ENCODE measurements at places on chromosomes 7 and 10.

- no peak for DNase-seq
Measured at GRCh38 chr10:117131376-117132327, 6.4 kb downstream of the VAX1 start.

DNA sequence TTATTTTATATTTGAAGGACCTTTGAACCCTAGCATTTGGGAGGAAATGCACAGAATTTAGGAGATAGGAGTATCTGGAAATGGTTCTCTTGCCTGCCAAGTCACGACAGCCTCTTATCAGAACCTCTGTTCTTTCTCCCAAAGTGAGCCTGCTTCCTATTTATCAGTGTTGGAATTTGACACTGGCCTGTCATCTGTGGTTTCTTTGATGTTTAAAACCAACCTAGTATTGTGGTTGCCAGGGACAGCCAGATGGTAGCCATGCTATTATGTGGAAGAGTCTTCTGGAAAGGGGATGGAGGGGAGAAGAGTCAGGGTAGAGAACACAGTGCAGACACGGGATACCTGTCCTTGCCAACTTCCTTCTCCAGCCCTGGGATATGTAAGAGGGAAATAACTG lies 21.1 kb downstream of the ZNF282 start:
- DNase-seq, result no peak

GRCh38 chr7:151240942-151241754 lies 7.3 kb downstream of the SMARCD3 start:
- DNase-seq, result no peak

GRCh38 chr7:115910541-115911164 lies 119.9 kb downstream of the TFEC start:
- no peak for DNase-seq

GRCh38 chr7:155676052-155676451 lies 31.6 kb downstream of the RBM33 start:
- no peak for DNase-seq

DNA sequence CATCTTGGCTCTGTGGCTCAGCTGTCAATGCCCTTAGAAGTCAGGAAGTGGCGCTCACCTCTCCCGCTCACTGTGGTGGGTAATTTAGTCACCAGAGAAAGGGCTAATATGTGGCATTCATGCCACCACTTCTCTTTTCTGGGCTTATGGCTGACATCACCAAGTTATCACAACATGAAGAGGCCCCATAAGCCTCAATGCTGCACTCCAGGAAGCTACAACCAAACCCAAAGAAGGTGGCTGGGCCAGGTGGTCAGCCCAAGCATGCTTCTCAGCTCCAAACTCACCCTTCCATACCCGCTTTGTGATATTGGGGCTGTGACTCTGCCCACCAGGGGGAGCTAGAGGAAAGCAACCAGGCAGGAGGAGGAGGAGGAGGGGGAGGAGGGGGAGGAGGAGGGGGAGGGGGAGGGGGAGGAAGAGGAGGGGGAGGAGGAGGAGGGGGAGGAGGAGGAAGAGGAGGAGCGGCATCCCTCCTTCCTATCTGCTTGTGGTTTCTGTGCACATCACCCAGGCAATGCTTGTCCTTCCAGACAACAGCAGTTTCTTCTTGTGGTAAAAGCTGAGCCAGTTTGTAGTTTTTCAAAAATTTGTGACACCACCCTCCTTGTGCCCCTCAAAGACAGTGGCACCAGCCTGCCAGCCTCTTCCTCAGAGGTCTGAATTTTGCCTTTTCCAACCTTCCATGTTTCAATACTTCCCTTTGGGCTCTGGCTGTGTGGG lies 42.1 kb downstream of the CYP26A1 start:
- peak; percentile 63 for DNase-seq

GRCh38 chr7:39656415-39656814 lies 33.0 kb downstream of the RALA start:
- DNase-seq, result no peak

DNA sequence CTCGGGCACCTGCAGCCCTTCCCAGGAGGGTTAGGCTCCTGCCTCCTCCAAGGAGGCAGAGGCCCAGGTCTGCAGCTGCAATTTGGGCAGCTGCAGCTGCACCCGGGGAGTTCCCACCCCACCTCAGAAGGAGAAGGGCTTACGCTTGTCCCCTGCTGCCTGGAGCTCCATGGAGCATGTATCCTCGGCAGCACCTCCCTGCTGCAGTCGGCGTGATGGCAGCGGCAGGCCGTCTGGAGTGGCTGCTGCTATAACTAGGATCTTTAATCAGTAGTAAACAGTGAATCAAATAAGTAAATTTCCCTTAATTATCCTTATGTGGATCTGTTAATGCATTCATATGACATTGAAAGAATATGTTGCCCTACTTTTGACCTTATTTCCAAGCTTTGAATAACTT lies 167.0 kb downstream of the PON1 start:
- DNase-seq, result no peak

- DNase-seq, result no peak
Measured at GRCh38 chr7:151113344-151114150, 27.3 kb downstream of the AGAP3 start.

GRCh38 chr10:18233775-18234174 lies 93.6 kb downstream of the CACNB2 start:
- no peak for DNase-seq

- no peak for DNase-seq
Measured at GRCh38 chr7:5230265-5231067, 40.4 kb downstream of the WIPI2 start.

- DNase-seq, result no peak
Measured at GRCh38 chr7:6178298-6179029, 94.0 kb downstream of the CYTH3 start.

DNA sequence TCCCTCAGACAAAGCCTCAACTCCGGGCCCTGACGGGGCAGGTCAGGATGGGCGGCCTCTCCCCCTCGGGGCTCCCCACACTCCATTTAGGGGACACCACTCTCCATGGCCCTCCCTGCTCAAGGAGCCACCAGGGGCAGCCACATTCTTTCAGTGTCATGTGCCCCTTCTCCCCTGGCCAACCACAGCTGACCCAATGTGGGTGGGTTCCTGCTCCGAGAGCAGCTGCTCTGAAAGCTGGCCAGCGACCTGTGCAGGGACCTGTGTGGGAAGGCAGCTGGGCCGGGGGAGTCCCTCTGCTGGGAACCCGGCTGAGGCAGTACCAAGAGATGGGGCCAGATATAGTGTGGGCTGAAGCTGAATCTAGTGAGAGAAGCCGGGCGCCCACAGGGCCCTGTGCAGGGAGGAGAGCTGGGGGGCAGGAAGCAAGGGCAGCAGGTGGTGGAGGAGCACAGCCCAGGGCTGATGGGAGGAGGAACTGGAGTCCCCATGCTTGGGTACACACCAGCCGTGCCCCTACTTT lies 40.6 kb upstream of the NPFFR1 start:
- no peak for DNase-seq

DNA sequence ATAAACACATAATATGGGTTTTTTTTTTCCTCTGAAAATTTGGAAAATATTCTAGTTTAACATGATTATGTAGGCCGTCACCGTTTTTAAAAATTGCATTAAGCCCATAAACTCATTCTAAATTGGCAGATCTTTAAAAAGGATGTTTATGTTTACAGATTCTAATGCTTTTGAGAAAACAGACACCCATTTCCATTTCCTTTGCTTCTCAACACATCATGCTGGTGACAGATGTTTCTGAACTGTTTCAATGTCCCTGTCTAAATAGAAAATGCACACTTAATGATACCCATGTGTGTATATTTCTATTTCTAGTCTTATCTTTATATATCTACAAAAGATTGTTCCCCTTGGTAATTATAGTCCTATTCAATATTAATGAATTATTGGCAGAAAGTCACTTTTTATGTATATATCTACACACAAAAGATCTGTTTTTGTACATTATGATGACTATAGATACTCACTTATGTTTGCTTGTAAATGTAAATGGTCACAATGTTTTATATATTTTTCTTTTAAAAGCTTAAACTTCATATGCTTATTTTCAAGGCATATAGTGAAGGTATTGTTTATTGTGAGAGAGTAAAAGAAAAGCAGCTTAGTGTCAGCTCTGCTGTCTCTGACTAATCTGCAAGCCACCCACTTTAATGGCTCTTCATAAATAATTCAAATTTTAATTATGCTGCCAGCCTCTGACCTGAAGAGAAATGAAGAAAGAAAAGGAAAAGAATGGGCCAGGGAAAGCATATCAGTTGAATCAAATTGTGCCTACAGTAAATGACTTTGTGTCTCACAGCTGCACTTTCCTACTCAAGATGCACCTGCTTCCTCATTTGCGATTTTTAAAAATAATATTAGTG lies 179.4 kb downstream of the CACNA2D1 start:
- DNase-seq, result no peak

GRCh38 chr7:146948703-146949102 lies 832.1 kb downstream of the CNTNAP2 start:
- no peak for DNase-seq

DNA sequence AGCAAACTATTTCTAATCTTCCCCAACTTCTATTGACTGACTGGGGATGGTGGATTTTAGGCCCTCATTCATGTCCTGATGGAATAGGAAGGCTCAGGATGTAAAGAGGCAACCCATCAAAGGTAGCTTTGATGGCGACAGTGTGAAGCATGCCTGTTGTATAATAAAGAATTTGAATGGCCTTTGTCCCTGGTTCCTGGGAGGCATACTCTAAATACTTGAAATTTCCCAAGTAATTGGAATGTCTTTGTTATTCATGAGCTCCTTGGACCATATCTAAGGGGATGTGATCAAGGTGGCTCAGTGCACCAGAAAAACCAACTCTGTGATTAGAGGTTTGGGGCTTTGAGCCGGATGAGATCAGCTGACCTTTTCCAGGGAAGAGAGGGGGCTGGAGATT lies 264.5 kb upstream of the NEBL start:
- no peak for DNase-seq

DNA sequence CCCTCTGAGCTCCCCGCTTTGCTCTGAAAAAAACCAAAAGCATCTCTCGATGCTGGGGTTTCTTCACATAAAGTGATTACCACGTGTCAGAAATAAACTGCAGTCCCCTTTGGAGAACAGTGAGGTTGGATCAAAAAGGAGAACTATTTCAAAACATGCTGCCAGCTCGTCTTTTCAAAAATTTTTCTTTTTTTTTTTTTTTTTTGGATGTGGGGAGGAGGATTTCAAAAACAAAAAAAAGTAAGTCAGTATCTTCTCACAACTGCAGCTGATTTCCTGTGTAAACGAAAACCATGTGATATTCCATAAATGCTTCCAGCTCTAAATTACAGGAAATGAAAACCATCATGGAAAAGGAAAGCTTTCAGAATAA lies 155.0 kb upstream of the LYZL2 start:
- DNase-seq, result no peak

DNA sequence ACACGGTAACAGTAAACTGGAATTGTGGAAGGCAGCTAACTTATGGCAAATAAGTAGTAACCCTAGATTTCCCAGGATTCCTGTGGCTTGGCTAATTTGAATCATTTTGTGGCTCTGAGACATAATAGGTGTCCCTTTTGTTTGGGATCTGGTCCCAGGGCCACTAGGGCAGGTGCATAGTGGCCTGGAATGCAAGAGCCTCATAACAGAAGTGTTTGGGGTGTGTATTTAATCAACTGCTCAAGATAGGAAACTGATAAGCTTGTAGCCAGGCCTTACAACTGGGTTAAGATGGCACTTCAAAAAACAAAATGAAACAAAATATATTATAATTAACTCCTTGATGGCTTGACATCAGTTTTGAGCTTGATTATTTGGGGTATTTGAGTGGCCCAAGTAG lies 541.8 kb downstream of the ETV1 start:
- no peak for DNase-seq

- DNase-seq, result no peak
Measured at GRCh38 chr7:91347290-91347689, 83.1 kb downstream of the FZD1 start.

- no peak for DNase-seq
Measured at GRCh38 chr7:80825499-80825898, 93.4 kb downstream of the SEMA3C start.

DNA sequence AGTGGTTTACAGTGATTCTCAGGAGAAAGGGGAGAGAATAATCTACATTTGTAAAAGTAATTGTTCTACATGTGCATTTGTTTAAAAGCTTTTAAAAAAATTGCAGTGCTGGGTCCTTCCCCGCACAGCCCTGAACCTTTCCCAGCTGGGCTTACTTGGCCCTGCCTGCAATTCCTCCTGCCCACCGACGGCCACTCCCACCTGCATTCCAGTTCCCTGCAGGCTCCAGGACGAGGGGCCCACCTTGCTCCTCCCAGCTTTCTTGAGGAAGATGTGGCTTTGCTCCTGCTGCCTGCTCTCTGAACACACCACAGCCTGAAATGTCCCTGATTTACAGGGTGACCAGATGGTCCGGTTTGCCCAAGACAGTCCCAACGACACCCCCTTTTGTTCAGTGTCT lies 222.7 kb downstream of the PRPF18 start:
- DNase-seq, result no peak

Measured in activated CD4-positive, alpha-beta T cell treated with anti-CD3 and anti-CD28 coated beads, Interleukin-2, amount 50 U/mL, for 4 hours (primary cell).